Skeletal muscle cell (primary cell): ENCODE measurements at places on chromosomes 1 and 21.

DNA sequence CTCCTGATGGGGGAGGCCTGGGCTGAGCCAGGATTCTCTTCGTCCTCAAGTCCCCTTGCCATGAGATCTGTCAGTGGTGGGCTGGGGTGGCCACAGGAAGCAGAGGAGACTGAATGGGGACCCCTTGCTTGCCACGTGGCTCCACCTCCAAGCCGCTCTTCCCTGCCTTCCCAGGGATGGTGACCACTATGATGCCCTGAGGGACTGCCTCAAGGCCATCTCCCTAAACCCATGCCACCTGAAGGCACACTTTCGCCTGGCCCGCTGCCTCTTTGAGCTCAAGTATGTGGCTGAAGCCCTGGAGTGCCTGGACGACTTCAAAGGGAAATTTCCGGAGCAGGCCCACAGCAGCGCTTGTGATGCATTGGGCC is 20.9 kb upstream of the TMEM222 start:
- no peak for DNase-seq

- no peak for DNase-seq
Observed at GRCh38 chr1:78843111-78843510, 163.4 kb downstream of the ADGRL4 start.

GRCh38 chr1:93976711-93977597 is 67.7 kb upstream of the GCLM start:
- no peak for DNase-seq

GRCh38 chr1:44068442-44068921 is 37.2 kb upstream of the SLC6A9 start:
- no peak for DNase-seq

DNA sequence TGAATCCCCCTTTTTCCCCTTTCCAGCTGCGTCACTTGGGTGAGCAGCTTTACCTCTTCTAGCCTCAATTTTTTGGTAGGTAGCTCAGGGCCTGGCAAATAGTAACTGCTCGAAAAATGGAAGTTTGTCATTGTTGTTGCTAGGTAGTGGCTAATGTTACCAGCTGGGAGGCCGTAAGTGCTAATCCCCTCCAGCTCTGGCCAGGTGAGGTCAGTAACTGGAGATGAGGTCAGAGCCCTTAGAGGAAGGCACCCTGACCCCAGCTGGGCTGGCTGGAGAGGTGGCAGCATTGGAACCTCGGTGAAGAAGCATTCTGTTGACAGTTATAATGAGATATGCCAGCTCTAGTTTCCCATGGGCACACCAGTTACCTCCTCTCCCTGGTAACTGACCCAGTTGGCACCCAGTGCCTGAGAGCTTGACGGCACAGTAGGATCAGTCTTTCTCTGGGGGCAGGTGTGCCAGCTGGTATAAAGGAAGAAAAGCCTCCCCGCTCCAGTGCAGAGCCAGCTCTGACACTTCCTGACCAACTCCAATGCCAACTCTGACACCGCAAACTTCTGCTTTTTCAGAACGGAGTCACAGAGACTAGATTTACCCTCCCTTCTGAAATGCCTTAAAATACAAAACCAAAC is 35.0 kb upstream of the SLC2A1 start:
- no peak for DNase-seq

- no peak for DNase-seq
Observed at GRCh38 chr1:76799700-76800099, 67.6 kb upstream of the ST6GALNAC5 start.

DNA sequence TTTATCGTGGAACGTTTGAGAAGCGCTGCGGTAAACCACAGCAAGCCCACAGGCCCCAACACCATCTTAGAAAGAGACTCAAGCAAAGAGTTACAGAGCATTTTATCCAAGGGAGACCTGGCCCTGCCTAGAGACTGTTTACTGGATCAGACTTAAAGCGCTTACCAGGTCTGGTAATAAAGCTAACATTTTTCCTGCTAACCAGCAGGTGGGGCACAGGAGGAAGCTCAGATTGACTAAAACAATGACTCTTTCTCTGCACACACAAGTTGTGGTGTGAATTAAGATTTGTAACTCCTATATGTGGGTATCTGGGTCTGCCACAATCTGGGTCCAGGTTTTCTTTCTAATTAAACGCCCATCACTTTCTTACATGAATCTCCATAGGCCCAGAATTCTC is 136.5 kb upstream of the ETS2 start:
- no peak for DNase-seq

- no peak for DNase-seq
Observed at GRCh38 chr1:3055051-3055450, 14.0 kb upstream of the PRDM16 start.

DNA sequence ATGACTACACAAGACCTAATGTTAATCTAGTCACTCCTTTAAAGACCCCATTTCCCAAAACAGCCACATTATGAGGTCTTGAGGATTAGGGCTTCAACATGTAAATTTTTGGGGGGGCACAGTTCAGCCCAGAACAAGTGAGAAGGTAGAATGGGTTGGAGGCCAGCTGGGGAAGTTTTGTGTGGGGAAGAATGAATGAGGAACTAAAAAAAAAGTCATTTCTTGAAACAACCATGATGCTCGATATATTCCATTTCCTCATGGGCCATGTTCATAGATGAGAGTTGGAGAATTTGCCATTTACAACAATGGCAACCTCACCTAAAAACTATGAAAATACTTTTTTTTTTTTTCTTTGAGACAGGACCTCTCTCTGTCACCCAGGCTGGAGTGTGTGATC is 14.5 kb downstream of the NLRP3 start:
- no peak for DNase-seq

DNA sequence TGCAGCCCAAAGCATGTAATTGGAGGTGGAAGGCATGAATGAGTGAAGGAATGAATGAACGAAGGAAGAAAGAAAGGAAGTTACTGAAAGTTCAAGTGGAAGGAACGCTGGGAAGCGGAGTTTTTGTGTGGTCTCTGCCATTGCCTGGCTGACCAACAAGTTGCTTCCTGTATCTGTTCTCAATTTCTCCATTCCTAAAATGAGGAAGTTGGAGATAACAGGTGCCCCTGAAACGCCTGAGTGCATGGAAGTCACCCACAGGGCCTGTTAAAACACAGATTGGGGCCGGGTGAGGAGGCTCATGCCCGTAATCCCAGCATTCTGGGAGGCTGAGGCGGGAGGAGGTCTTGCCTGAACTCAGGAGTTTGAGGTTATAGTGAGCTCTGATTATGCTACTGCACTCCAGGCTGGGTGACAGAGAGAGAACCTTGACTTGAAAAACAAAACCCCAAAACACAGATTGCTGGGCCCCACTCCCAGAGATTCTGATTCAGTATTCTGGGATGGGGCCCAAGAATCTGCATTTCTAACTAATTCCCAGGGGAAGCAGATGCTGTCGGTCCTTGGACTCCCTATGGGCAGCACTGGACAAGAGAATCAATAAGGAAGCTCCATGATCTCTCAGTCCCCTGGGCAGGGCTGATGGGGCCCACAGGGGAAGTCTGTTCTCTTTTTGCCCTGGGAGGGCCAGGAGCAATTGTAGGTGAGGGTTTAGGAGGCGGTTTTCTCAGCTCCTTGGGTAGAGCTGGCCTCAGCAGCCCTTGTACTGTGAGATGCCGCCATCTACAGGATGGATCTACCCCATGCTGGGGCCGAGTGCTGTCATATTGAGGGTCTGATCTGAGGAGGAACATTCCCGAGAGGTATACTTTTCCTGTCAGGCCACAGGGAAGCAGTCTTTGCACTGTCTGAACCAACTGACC is 3.3 kb upstream of the CNR2 start:
- peak; percentile 17 for DNase-seq

- DNase-seq, result no peak
Observed at GRCh38 chr1:224780736-224781135, 148.7 kb upstream of the DNAH14 start.

- DNase-seq, result no peak
Observed at GRCh38 chr1:167922611-167923074, 8.7 kb upstream of the ADCY10 start.

DNA sequence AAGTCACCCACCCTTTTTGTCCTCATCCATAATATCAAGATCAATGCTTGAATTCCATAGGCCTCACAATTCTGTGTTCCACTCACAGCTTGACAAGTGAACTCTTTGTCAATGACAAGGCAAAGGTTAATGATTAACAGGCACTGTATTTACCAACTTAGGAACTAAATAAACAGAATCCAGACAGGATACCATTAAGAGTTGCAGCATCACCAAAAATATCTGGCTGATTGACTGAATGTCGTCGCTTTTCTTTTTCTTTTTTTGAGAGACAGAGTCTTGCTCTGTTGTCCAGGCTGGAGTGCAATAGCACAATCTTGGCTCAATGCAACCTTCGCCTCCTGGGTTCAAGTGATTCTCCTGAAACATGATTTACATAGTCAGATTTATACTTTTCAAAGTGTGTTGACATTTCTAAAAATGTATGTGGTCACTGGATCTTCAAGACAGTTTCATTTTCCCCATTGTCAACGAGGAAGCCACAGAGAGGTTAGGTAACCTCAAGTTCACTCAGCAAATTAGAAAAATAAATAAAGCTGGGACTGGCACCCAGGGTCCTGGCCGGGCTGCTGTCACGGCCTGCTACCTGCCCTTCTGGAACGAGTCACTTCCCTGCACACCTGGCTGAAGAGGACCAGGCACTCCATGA is 81.0 kb downstream of the PDE9A start:
- DNase-seq, result no peak

GRCh38 chr1:213335084-213335483 is 284.0 kb downstream of the RPS6KC1 start:
- DNase-seq, result no peak

GRCh38 chr1:1539310-1540089 is 924 bp downstream of the TMEM240 start:
- DNase-seq, result no peak

DNA sequence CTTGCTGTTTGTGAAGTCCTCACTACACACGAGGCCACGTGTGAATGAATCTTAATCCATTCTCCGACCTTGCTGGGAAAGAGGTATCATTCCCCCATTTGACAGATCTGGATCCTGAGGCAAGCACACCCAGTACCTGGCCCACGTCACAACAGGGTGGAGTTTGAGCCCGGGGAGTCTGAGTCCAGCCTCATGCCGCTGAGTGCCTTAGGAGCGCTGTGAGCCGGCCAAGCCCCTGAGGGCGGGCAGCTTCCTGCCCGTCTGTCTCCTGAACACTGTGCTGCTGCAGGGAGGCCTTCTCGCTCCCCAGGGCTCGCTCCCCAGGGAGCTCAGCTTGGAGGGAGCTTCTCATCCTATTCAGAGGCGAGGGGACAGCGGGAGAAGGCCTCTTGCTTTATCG is 29.7 kb downstream of the SLC45A1 start:
- no peak for DNase-seq
